ENCODE measurements at places on chromosomes 4 and X.

GRCh38 chr4:10949039-10949733 lies 264.6 kb upstream of the CLNK start:
- DNase-seq, result no peak

GRCh38 chr4:85968945-85969819 lies 390.7 kb downstream of the MAPK10 start:
- DNase-seq, result no peak

- no peak for DNase-seq
Observed at GRCh38 chrX:28920153-28920943, 333.1 kb downstream of the IL1RAPL1 start.

- DNase-seq, result no peak
Observed at GRCh38 chrX:65451663-65452062, 82.9 kb downstream of the LAS1L start.

- no peak for DNase-seq
Observed at GRCh38 chr4:173014113-173014558, 154.5 kb upstream of the GALNT7 start.

GRCh38 chrX:112341598-112341997 lies 259.0 kb upstream of the TRPC5 start:
- no peak for DNase-seq

DNA sequence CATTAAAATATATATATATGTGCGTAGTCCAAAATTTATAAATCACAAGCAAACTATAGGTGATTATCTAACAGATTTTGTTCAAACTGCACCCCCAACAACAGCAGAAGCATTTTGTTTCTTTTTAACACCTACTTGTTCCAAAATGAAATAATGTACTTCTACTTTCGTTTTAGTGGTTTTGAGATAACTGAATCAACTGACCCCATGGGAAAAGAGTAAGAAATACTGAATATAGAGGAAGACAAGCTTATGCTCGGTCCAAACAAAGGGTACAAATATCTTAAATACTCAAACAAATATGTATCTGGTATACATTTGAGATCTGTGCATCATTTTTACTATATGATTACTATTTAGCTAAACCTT lies 22.4 kb downstream of the MAP7D3 start:
- DNase-seq, result no peak

DNA sequence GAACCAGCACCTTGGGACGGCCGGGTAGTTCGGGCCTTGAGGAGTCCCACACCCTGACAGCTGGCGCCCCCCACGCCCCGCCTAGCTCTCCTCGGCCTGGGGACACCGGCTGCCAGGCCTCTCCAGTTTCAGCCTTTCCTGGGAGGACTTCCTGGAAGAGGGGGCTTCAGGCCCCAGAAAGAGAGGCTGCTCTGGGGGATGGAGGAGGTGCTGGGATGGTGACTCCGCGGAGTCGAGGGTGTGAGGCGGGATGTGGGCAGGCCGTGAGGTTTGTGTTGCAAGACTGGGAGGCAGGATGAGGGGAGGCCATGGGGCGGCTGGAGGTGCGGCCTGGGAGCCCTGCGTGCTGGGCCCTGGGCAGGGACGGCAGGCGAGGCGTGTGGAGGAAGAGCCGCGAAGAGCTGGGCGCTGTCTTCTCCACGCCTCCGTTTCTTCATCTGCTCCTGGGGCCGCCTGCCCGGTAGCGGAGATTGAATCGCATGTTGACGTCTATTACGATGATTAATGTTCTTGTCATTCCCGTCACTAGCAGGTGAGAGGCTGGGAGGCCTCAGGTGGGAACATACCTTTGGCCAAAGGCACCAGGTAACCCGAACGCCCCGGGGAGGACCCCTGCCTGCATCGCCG lies 918 bp upstream of the FGFRL1 start:
- DNase-seq, result peak; percentile 57

- no peak for DNase-seq
Observed at GRCh38 chr4:173448608-173449379, 49.9 kb upstream of the SCRG1 start.

- no peak for DNase-seq
Observed at GRCh38 chr4:139208404-139208945, 31.5 kb upstream of the ELF2 start.

- no peak for DNase-seq
Observed at GRCh38 chrX:55220119-55220794, at the start of gene PAGE5. Gene PAGE5, plus strand, starts transcription at chrX:55220346. Its CDS starts 1,037 bp downstream, at chrX:55221383.

GRCh38 chrX:2192584-2193272 lies 308.0 kb downstream of the DHRSX start:
- no peak for DNase-seq

- no peak for DNase-seq
Observed at GRCh38 chr4:88897180-88897579, 159.8 kb downstream of the FAM13A start.

DNA sequence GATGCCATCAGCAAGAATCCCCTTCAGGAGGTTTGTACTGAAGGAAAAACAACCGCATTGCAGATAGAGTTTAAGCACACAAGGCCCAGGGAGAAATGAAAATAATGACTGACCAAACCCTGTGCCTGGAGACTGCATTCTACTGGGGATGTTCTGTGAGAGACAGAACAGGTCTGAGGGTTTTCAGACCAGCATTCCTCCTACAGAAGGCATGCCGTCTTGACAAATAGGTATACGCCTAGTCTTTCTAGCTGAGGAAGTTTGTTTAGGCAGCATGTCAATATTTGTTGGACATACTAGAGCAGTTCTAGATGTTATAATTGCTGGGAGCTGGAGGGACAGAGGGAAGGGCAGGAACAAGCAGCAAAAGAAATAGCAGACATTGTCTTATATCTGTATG lies 68.4 kb upstream of the SCOC start:
- DNase-seq, result no peak

DNA sequence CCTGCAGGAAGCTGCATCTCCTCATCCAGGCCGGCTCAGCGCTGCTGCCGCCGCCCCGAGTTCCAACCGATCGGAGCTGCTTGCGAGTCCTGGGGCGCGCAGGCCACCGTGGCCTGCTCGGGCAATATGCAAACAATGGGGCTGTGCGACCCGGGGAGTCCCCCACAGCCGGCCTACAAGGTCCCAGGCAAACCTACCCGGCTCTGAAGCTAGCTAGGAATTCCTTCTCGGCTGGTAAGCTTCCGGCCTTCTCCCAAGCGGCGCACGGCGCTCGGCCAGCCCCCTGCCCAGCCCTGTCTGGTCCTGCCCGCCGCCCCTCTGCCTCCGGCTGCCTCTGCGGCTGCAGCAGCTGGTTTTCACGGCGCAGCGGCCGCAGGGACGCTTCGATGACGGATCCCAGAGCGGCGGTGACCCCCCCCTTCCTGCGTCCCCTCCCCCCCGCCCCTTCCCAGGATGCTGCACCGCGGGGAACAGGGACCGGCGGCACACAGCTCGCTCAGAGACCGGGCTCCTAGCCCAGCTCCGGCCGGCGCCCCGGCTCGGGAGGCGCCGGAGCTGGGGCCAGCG lies 59.4 kb downstream of the TSC22D3 start:
- DNase-seq, result peak; percentile 10

DNA sequence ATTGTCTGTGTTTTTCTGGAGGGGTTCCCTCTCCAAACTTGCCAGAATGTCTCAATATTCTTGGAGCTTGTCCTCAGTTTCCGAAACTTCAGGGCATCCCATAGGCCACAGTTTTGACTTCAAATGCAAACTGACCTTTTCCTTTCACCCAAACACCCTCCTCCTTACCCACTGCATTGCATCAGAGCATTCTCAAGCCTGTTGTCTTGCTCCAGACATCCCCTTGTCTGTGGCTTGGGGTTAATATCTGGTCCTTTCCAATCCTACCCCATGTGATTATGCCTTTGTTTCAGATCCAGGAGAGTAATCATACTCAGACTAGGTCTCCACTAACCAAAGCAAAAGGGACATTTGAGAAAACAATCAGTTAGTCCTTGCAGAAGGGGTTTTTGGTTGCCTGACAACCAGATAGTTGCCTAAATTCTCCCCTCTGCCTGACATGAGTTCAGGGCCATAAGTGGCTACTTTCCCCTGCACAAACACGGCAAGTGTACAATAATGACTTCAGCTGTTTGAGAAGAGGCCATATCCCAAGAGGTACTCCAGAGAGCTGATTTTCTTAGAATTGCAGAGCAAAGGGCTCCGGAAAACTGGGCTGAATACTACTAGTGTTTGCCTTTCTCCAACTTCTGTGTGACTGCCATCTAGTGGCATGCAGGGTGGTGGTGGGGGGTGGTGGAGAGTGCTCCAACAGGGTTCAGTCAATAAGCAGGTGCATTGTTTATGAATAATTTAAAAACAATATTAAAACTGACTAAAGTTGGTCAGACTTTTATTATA lies 130.2 kb downstream of the CHRDL1 start:
- DNase-seq, result no peak

- DNase-seq, result no peak
Observed at GRCh38 chr4:88567591-88567990, 24.7 kb upstream of the HERC3 start.

- no peak for DNase-seq
Observed at GRCh38 chr4:86380181-86380724, 20.4 kb upstream of the MAPK10 start.

DNA sequence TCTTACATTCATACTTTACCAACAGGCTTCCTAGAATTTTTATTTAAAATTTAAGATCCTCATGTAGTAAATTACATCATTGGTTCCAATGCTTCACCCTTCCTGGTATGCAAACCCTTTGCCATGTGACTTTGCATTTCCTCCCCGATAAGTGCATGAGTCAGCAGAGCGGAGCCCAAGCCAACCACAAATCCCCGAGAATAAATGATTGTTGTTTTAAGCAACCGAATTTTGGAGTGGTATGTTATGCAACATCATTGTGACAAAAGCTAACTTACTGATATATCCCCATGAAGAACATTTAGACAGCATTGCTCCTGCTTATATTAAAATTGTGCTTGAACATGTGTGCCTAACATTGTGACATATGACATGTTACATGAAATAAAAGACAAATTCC lies 199.4 kb upstream of the DDX53 start:
- DNase-seq, result no peak

- no peak for DNase-seq
Observed at GRCh38 chrX:13046141-13046855, 1.9 kb upstream of the FAM9C start.

- DNase-seq, result no peak
Observed at GRCh38 chr4:2842687-2843262, 869 bp upstream of the ADD1 start.

GRCh38 chr4:57924951-57925350 lies 814.8 kb upstream of the IGFBP7 start:
- no peak for DNase-seq

GRCh38 chr4:11881947-11882346 lies 453.3 kb upstream of the HS3ST1 start:
- DNase-seq, result no peak

- DNase-seq, result no peak
Observed at GRCh38 chr4:26884486-26884988, 23.9 kb downstream of the STIM2 start.

DNA sequence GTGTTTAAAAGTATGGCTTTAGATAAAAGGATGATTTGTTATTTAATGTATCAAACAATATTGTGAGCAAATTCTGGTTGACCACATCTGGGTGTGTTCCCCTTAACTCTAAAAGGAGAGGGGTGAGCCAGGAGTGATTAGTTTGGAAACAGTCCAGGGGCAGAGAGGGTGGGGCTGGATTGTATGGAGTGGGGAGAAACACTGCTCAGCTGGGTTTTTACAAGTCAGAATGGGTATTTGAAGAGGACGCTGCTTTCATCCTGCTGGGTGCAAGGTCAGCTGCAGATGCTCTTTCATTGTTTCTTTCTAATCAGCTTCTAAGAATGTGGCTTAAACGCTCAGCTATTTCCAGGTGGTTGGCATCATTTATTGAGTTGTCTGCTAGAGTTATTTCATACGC lies 82.8 kb upstream of the LIMCH1 start:
- DNase-seq, result no peak

- DNase-seq, result no peak
Observed at GRCh38 chr4:13968723-13969122, 341.2 kb upstream of the BOD1L1 start.

DNA sequence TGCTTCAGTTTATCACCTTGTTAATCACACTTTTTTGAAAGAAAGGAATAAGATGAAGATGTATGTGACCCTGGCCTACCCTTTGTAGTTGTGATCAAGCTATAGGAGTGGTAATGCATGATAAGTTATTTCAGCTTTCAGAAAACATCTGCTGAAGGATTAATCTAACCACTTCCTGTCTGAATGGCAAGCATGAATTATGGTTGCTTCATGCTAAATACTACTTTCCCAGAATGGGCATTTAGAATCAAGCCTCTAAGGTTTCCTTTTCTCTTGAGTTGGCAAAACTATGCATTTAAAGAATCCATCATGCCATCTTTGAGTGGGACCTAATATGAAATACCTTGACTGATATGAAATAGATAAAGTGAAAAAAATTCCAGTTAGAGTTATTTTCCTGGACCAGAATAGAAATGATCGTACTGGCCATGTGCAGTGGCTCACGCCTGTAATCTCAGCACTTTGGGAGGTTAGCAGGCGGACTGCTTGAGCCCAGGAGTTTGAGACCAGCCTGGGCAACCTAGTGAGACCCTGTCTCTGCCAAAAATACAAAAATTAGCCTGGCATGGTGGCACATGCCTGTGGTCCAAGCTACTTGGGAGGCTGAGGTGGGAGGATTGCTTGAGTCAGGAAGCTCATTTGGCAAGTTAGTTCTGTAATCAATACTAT lies 59.1 kb downstream of the ANXA3 start:
- DNase-seq, result no peak

DNA sequence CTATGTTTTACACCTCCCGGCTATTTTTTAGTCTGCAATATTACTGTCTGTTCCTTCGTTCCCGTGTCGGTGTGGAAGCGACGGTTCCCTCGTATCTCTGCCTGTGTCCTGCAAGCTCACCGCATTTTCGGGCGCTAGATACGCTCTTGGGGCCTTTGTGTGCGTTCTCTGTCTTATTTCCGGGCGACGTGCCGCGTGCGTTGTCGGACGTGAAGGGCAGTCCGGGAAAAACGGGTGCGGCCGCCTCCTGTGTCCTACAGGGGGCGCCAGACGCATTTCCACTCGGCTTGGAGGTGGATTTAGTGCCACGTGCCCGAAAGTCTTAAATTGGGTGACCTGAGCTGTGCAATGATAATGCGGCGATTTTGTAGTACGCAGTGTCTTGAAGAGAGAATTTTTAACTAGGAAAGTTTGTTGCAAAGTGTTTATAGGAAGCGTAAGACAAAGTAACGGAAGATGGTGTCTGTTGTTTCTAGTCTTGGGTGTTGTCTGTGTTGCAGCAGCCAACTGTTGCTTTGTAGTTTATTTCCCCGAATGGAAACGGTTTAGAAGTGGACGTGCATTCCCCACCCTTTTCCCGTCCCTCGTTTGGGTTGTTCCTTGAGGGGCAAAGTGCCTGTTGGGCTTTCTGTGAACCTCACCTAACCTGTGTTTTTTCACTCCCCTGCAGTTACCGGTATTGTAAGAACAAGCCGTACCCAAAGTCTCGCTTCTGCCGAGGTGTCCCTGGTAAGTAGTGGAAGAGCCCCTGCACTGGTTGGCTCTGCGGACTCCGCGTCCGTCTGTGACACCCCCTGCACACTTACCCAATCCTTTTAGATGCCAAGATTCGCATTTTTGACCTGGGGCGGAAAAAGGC lies 720 bp downstream of the RPL10 start:
- DNase-seq, result peak; percentile 54

- no peak for DNase-seq
Observed at GRCh38 chr4:68342134-68342533, 7.8 kb downstream of the YTHDC1 start.

GRCh38 chr4:7000421-7001176 lies 42.6 kb upstream of the TADA2B start:
- no peak for DNase-seq
